ENCODE measurements at places on chromosomes 1 and 21. TPM values are rescaled to one million over a fixed set of nuclear protein-coding genes. Genes with fewer than 3 reads are reported as not detected.

The NLRP3 gene
- 1.9 TPM for total RNA-seq

The KIF1B gene
- total RNA-seq: 37.2 TPM

The PLA2G2D gene
- not detected for total RNA-seq

The CCDC190 gene
- 0.23 TPM for total RNA-seq

All from ureter (tissue), 1 donor.